ENCODE measurements at places on chromosomes 7 and 10.
A peak's percentile ranks its signal among the peaks of the same experiment; 100 is the strongest.

DNA sequence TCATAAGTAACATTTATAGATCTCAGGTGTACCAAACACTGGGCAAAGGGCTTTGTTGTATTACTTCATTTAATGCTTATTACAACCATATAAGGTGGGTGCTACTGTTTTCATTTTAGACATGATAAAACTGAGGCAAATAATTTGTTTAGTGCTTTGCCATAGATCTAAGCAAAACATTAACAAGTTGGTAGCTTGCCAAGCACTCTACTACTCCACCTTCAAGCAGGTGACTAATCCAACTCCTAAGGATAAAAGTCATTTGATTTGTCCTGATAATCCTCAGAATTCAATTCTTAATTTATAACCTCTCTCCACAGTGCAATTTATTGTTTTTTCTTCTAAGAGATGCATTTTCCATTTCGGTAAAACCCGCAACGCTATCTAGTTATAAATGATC, 646.4 kb downstream of the GRM8 start:
- DNase-seq = no peak

- no peak for DNase-seq
Measured at GRCh38 chr7:157568770-157569584, 232.2 kb downstream of the DNAJB6 start.

DNA sequence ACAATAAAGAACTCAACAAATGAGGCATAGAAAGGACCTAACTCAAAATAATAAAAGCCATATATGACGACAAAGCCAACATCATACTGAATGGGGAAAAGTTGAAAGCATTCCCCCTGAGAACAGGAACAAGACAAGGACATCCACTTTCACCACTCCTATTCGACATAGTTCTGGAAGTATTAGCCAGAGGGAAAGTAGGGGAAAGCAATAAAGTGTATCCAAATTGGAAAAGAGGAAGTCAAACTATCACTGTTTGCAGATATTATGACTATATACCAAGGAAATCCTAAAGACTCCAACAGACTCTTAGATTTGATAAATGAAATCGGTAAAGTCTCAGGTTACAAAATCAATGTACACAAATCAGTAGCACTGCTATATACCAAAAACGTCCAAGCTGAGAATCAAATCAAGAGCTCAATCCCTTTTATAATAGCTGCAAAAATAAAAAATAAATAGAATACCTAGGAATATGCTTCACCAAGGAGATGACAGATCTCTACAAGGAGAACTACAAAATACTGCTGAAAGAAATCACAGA, 4.8 kb downstream of the ANXA7 start:
- peak; percentile 16 for DNase-seq

DNA sequence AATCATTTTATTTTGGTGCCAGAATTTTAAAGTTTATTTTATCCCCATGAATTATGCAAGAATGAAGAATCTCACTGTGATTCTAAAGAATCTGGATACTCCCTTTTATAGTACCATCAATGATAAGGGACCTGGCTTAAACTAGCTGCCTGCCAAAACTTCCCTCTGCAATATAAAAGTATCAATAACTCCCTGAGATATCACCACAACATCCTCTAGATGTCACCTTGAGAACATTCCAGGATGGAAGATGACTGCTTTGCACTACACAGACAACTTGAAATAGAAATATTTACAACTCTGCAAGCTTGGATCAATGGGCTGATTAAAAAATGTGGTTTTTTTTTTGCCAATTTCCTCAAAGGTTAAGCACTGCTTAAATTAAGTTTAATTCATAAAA, 142.1 kb downstream of the SLC25A13 start:
- no peak for DNase-seq

- DNase-seq = no peak
Measured at GRCh38 chr10:132048294-132048667, 17.5 kb upstream of the JAKMIP3 start.

- DNase-seq = peak; percentile 33
Measured at GRCh38 chr7:18835001-18835690, 282.3 kb downstream of the TWIST1 start.

DNA sequence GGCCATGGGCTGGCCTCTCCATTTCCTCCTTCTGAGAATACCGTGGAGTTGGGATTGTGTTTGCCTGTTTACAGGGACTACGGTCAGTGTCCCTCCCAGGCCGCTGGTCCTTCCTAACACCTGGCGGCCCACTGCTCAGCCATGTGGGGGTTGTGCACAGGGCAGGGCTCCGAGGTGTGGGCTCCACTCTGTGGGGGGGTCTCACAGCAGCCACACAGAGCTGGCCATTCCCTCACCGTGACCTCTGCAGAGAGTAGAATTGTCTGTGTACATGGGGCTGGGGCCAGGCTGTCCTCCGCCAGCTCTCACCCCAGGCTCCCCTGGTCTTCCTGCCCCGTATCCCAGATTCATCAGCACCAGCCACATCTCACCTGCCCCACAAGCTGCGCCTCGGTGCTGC, 60.1 kb downstream of the PTPRN2 start:
- DNase-seq = no peak

DNA sequence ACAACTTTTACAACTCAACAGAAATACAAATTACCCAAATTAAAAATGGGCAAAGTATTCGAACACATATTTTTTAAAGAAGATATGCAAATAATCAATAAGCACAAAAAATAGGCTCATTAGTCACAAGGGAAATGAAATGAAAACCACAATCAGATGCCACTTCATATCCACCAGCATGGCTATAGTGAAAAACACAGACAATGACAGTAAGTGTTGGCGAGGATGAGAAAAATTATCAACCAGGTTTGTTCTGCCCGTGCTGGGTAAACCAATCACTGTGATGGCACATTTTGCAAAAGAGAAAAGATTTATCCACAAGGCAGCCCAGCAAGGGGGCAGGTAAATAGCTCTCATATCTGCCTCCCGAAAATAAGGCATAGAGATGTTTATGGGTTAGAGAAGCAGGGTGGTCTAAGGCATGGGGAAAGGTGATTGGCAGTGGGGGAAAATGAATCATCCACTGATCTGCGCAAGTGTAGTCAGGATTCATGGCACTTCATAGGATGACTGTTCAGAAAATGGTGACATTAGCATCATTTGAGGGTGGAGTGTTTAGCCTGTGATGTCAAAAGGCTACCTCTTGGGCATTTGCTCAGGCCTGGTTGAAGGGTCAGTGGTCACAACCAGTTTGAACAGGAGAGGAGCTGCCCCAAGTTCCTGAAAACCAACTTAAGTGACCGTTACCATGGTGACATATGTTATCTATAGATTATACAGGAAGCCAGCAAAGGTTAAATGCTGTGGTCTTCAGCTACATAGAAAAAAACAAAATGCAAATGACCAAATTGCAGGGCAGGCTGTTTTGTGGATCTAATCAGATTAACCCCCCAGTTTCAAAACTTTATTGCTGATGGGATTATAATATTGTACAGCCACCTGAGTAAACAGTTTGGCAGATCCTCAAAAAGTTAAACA, 8.0 kb upstream of the CFAP70 start:
- DNase-seq = no peak

GRCh38 chr10:60374836-60375235, 14.8 kb downstream of the ANK3 start:
- no peak for DNase-seq

- DNase-seq = no peak
Measured at GRCh38 chr10:125820701-125821100, 2.4 kb downstream of the UROS start.

DNA sequence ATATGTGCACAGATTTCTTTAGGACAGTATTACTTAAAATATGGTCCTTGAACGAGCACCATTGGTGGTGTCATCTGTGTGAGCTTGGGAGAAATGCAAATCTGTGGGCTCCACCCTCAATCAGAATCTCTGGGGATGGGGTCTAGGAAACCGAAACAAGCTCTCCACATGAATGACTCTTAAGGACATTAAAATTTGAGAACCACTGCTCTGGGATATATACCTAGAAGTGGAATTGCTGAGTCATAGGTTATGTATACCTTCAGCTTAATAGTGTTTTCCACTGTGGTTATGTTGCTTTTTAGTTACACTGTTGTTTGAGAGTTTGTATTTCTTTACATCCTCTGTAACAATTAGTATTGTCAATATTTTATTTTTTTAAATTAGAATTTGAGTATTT, 24.0 kb downstream of the ZNRF2 start:
- DNase-seq = no peak

DNA sequence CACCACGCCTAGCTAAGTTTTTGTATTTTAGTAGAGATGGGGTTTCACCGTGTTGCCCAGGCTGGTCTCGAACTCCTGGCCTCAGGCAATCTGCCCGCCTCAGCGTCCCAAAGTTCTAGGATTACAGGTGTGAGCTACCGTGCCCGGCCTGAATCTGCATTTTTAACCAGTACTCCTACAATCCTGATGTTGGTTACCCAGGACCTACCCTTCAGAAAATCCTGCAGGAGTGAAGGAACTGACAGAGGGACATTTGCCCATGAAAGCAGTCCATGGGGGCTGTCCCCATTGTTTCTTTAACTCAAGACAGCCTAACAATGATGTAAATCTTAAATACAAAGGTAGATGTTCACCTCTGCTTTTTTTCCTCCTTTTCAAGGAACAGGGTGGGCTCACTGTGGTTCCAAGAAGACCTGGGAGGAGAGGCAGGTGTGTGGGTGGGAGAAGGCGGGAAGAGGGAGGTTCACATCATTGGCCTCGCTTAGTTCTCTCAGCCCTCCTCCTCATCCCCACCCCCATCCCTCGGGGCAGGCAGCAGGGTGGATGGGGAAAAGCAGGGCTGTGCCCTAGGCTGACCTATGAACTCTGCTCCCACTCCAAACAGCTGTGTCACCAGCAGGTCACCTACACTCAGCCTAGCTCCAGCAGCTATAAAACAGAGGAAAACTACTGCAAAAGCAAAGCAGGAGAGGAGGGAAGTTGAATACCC, 13.5 kb downstream of the LRRC20 start:
- no peak for DNase-seq

- DNase-seq = no peak
Measured at GRCh38 chr10:127194111-127194510, 2.3 kb downstream of the INSYN2A start.

DNA sequence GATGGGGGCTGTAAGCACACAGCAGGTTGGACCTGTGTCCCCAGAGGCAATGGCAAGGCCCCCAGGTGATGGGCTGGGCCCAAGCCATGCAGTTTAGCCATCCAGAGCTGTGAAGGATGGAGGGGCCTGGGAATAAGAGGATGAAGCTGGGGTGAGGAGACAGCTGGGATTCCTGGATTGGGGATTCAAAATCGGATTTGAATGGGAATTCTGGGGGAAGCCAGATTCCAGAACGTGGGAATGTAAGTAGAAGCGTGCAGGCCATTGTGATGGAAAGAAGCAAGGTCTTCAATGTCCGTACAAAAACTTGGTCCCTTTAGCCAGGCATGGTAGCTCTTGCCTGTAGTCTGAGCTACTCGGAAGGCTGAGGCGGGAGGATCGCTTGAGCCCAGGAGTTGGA, 9.8 kb downstream of the SH2B2 start:
- DNase-seq = no peak

DNA sequence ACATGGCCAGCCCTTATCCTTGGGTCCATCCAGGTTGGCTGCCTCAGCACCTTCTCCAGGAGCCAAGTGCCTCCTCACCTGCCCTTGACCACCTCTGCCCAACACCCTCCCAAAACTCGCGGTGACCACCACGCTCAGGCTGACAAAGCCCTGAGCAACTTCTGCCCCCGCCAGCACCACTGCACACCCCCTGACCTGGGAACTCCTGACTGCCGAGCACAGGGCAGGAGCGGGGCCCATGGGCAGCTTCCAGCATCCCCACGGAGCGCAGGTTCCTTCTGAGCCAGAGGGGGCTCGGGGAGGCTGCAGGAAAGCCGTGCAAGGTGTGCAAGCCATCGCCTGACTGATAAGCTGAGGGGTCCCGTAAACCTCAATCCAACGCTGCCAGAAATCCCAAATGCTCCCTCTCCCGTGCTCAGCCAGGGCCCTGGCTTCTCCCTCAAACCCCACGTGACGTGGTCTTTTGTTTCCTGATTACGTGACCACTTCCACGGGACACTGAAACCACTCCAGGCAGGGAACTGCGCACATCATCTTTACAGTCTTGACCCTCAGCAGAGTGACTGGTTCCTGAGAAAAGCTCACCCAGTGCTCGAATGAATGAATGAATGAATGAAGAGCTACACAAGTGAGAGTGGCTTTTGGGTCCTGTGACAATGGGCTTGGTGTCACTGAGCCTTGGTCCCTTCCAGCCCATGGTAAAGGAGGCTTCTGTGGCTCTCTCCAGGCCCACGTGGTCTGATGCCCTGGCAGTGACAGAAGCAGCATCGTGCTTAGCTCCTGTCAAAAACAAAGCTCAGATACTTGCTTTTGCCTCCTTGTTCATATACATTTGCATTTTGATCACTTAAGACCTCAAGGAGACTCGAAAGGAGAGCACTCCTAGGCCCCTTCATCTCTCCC, 249.8 kb upstream of the PPP2R2D start:
- no peak for DNase-seq

GRCh38 chr7:101628522-101628921, 574 bp downstream of the MYL10 start:
- no peak for DNase-seq

GRCh38 chr7:91326516-91327199, 62.4 kb downstream of the FZD1 start:
- no peak for DNase-seq

DNA sequence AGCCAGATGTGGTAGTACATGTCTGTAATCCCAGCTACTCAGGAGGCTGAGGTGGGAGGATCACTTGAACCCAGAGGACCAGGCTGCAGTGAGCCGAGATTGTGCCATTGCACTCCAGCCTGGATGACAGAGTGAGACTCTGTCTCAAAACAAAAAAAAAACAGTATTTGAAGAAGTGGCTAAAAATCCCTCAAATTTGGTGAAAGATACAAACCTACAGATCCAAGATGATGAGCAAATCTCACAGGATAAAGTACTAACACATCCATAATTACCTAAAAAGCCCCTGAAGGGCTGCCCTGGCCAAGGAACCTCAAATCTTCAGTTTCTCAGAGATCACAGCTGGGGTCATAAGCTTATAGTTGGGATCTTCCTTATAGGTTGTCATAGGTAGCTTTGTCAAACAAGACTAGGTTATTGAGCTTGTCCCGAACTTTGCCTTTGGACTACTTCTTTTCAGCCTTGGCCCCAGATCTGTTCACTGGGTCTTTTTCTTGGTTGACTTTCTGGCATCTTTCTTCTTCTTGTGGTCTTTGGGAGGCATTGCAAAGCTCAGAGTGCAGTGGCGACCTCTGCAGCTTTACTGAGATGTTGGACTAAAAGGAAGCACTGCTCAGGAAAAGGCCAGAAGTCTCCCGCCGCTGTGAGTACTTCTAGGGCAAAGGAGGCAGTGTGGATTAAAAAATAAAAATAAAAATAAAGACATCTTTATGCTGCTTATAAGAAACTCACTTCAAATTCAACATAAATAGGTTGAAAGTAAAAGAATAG, 28.6 kb upstream of the SAR1A start:
- peak; percentile 18 for DNase-seq

- no peak for DNase-seq
Measured at GRCh38 chr10:130014263-130015074, 50.4 kb upstream of the EBF3 start.

- no peak for DNase-seq
Measured at GRCh38 chr10:30034433-30035137, 24.8 kb downstream of the JCAD start.
